ENCODE measurements at places on chromosomes 7 and 10. TPM values are rescaled to one million over a fixed set of nuclear protein-coding genes. Genes with fewer than 3 reads are reported as not detected.

Gene AFAP1L2
- 0.93 TPM for total RNA-seq

DNA sequence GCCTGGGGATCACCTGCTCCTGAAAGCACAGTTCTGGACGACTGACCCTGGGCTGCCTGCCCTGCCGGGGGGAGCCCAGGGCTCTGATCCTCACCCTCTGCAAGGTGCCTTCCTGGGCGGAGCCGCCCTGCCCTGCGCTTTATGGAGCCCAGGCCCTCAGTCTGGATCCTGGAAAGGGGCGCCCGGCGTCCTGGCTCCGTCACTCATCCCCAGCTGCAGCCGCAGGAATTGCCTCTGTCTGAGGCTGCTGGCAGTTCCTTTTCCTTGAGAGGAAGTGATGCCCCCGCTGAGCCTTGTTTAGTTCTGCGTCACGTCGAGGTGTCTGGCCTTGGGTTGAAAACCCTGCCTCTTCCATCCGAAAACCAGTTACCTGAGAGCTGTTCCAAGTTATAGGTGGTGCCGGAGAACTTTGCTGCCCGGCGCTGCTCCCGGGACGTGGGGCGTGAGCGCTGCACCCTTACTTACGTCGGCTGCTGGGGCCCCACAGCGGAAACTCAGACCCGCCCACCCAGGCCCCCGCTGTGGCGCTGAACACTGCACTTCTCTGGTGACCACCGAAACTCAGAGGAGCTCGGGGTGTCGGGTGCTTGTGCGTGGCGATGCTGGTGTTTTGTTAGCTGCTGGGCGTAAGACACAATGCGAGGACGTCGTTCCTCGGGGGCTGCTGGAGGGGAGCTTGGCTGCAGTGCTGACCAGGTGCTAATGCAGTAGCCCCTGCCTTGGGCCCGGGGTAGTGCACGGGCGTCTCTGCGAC is 5.4 kb downstream of the MAFK start:
- no peak for DNase-seq

- no peak for DNase-seq
These were observed 588 bp downstream of the SAP25 start for GRCh38 chr7:100572949-100573675.

DNA sequence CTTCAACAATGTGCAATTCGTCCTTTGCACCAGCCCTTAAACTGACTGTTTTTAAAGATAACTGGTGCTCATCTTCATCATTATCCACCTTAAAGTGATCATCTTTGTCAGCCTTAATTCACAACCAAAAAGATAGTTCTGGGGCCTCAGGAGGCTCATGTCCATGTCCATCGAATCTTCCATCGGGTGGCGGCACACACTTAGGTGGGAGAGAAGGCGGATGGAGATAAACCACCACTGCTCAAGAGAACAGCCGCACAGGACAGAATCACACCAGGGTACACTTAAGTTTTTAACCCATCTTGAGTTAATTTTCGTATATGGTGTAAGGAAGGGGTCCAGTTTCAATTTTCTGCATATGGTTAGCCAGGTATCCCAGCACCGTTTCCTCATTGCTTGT is 24.8 kb downstream of the OIT3 start:
- DNase-seq, result no peak

DNA sequence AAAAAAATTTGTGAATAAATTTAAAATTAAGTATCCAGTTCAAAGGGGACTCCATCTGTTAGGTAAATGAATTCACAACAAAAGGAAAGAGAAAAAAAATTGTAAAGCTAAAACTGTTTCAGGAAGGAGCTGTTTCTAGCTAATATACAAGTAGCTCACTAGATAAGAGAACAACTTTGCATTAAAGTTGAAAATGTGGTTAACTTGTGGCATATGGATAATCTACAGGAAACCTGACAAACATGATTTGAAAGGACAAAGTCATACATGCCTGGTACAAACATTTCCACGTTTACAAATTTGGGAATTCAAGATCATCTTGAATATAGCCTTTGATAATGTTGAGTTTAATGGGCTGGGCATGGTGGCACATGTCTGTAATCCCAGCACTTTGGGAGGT is 8.9 kb downstream of the NT5C3A start:
- no peak for DNase-seq

DNA sequence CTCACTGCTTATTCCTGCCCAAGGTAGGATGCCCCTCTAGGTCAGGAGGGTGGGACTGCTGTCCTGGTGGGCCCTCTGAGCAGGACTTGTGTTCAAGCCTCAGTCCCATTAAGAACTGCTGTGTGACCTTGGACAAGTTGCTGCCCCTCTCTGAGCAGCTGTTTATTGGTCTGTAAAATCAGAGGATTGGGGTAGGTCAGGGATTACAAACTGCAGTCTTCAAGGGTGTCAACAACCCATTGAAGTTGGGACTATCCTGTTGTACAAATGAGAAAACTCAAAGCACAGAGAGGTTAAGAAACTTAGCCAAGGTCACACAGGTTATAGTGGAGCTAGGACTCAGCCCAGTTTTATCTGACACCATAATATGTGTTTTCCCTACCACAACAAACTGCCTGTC is 55.3 kb downstream of the ZMIZ1 start:
- DNase-seq, result no peak

Gene POLR2J
- total RNA-seq, result 54.9 TPM

DNA sequence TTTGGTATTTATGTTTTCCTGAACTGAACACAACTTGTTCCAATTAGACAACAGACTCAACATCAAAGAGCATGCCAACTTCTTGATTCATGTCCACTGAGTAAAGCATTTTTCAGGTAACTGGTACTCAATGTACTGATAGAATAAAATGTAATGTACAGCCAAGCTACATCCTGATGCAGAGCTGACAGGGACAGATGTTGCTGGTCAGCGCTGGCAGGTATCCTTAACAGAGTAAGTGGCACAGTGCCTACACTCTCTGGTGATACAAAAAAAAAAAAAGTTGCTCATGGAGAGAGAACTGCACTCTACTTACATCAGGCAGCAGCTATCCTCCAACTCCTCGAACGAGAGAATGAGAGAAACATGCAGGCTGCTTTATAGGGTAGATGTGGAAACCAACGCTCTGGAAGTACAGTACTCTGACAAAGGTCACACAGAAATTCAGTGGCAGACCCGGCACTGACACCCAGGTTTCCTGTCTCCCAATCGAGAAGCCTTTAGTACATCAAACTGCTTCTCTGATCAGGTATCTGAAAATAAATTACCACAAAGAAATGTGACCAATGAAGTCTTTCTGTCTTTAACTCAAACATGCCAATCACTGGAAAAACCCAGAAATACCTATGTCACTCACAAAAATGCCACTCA is 4.6 kb downstream of the ITGB1 start:
- no peak for DNase-seq

- DNase-seq, result no peak
These were observed 41.0 kb downstream of the KAT6B start for GRCh38 chr10:74867351-74867750.

DNA sequence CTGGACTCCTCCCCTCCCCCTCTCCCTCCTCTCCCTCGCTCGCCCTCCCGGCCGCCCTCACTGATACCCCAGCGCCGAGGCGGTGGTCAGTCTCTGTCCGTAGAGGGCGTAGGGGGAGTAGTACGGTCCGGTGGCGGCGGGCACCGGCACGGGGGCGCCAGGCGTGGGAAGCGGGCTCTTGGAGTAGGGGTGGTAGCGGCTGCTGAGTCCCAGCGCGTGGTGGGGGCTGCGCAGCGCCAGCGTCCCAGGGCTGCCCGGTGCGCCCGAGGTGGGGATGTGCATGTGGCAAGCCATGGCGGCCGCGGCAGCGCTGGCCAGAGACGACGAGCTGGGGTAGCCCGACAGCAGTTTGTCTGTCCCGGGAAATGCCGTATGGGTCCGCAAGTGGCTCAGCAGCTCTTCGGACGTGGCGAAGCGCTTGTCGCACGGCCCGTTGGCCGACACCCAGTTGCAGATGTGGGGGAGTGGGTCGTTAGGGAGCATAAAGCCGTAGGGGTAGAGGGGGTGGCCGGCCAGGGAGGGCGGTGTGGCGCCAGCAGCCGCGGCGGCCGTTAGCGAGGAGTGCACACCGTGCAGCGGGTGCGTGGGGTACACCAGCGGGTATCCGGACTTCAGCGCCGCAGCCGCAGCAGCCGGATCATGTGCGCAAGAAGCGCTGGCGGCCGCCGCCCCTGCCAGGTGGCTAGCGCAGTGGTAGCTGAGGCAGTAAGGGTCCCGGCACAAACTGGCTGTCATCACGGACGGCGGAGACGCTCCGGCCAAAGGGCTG is 2.7 kb downstream of the ZNF503 start:
- DNase-seq, result no peak

DNA sequence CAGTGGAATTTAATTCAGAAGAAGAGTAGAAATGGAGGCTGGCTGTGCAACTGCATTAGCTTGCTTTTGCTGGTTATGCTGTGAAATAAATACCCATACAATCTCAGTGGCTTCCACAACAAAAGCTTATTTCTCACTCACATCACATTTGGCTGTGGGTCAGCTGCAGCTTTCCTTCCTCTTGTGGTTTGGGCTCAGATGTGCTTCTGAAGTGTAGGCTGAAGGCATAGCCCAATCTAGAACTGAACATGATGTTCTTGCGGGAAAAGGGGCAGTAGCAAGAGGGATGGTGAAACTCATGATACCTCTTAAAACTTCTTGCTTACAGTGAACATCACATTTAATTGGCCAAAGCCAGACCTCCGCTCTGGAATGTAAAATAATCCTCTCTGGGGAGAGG is 119.9 kb downstream of the HECW1 start:
- no peak for DNase-seq

Gene MCM10
- total RNA-seq, result 43.1 TPM

Gene WNT8B
- total RNA-seq, result not detected

DNA sequence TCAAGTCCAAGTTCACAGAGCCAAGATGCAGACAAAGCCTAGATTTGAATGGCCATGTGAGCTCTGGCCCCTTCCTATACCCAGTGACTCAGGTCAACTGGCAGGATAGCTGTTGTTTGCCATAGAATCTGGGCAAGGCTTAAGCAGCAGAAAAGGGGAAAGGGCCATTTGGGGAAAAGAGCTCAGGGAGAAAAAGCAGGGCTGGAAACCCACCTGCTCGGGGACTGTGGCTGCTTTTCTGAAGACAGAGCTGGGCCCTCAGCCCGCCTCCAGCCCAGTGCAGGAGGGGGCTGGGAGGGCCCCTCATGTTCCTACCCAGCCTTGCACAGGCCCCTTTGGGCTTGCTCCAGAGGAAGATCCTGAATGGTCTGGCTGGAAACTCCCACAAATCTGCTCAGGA is 32.6 kb upstream of the HABP2 start:
- DNase-seq, result no peak

Gene RASSF4
- total RNA-seq, result 2.8 TPM

Gene HTRA1
- total RNA-seq, result 0.39 TPM

DNA sequence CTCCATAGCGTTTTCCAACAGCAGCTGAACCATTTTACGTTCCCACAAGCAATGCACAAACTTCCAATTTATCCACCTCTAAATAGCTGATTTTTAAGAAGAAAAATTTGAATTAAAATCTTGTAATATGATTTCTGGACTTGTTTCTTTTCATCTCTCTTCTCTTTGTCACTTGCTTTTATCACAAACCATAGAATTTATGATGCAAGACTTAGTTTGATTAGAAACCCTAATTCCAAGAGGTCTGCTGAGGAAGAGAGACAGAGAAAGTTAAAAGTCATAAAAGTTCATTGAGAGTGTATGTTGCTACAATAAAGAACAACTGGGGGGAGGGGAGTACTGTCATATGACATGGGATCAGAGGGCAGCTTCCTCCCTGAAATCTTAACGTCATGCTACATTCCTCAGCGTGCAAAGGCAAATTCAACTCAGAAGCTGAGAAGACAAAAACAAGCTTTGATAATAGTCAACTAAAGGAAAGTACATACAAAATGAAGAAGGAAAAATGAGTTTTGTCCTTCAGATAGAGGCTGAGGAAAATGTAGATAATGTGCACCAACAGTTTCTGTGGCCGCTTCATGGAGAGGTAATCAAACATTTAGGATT is 18.4 kb upstream of the CUBN start:
- DNase-seq, result no peak

Gene VOPP1
- total RNA-seq, result 30.3 TPM

Measured in HCT116 (cell line).